ENCODE measurements at places on chromosomes 5 and 9. TPM values are rescaled to one million over a fixed set of nuclear protein-coding genes. Genes with fewer than 3 reads are reported as not detected.

Gene SLC45A2
- total RNA-seq, result 0.75 TPM

DNA sequence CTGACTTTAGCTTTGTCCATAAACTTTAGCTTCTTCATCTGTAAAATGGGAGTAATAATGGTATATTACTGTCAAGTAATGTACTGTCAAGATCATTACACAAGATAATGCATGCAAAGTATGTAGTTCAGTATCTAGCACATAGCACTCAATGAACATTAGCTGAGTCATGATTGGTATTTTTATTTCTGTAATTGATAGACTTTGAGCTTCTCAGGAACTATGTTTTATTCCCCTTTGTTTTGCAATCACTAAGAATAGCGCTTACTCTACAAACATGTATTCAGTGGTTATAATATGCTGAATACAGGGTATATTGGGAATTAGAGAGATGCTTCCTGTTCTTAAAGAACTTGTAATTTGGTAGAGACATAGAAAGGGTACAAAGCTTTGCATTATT, 142.3 kb upstream of the KLF9 start:
- no peak for DNase-seq

Gene MEIKIN
- not detected for total RNA-seq

DNA sequence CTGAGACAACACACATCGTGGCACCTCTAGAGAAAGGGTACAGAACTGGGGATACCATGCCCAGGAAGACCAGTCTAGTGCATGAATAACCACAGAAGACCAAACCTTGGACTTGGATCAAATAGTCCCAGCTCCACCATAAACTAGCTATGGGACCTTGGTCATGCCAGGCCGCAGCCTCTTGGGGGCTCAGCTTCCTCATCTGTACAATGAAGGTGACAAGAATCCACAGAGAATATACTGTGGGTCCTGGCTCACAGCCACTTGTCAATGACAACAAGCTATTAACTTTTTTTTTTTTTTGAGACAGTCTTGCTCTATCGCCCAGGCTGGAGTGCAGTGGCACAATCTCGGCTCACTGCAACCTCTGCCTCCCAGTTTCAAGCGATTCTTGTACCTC, 3.9 kb downstream of the KYAT1 start:
- no peak for DNase-seq

DNA sequence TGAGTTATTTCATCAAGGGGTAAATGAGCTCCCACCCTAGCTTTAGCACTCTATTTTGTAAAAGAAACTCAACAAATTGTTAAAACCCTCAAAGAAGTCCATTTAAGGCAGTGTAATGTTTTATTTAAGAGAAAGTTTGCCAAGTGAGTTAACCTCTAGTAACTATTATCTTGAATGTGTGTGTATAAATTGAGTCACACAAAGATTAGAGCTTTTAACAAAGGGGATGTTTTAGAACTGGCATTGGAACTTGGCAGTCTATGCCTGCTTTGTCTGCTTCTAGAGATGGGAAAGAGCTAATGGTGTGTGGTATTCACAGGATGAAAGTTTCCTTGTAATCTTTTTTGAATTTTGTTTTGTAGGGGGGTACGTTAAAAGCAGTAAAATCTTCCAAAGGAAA, 33.2 kb downstream of the KDM3B start:
- no peak for DNase-seq

- no peak for DNase-seq
Observed at GRCh38 chr5:110085826-110086225, 396.1 kb downstream of the MAN2A1 start.

Gene BTNL8
- total RNA-seq, result 33.0 TPM

Gene PGM5
- total RNA-seq, result 6.1 TPM

GRCh38 chr9:135815830-135816650, 91.3 kb downstream of the CAMSAP1 start:
- no peak for DNase-seq

GRCh38 chr9:8863886-8864544, 1064.4 kb upstream of the DMAC1 start:
- DNase-seq, result no peak

Gene SCGB3A2
- total RNA-seq, result not detected

Gene FGF10
- 1.5 TPM for total RNA-seq

Gene TSSK1B
- total RNA-seq, result not detected

Gene OBP2B
- total RNA-seq, result not detected

DNA sequence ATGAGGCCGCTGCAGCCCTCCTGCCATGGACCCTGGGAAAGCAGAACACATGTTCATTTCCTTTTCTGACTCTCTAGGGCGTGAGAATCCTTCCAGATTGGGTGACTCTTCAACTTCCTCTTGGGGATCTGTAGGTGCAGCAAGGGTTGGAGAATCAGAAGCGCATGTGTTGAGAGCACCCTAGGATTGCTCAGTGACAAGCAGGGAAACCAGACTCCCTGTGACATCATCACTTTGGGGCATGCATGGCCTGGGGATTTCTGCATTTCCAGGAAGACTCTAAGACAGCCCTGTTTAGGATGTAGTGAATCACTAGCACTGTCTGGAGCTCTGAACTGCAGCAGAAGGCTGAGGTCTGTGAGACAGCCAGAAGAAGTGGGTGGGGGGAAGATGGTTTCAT, 15.1 kb upstream of the LCP2 start:
- DNase-seq, result no peak

DNA sequence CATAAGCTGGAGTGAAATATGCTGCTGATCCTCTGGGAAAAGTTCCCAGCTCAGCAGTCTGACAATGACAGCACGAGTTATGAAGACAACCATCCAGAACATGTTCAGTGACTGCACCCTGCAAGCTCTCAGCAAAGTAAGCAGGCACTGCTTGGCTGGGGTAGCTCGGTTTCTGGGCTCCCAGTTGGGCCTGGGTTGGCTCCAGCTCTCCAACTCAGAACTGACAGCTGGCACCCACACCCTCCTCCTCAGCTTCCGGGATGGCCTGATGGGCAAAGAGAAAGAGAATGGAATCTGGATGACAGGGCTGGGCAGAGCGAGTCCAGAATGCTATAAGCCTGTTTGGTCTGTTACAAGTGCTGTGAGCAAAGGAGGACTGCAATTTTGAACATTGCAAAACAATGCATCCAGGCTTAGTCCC, 185.0 kb downstream of the CSNK1G3 start:
- peak; percentile 12 for DNase-seq

DNA sequence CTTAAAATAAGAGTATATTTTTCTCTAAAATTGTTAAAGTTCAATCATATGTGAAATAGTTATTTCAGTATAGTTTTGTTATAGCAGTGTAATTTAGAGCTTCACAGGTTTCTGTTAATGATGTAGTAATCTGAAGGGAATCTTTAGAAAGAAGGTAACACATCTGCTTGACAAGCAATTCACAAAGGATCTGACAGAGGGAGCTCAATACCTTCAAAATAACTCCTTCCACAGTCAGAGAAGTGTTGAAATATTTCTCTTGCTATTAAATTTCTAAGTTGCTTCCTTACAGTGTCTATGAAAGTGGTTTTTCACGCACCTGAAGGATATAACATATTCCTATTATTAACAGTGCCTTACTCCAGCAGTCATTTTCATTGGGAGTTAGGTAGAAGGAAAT, 44.9 kb downstream of the SLC25A51 start:
- no peak for DNase-seq

DNA sequence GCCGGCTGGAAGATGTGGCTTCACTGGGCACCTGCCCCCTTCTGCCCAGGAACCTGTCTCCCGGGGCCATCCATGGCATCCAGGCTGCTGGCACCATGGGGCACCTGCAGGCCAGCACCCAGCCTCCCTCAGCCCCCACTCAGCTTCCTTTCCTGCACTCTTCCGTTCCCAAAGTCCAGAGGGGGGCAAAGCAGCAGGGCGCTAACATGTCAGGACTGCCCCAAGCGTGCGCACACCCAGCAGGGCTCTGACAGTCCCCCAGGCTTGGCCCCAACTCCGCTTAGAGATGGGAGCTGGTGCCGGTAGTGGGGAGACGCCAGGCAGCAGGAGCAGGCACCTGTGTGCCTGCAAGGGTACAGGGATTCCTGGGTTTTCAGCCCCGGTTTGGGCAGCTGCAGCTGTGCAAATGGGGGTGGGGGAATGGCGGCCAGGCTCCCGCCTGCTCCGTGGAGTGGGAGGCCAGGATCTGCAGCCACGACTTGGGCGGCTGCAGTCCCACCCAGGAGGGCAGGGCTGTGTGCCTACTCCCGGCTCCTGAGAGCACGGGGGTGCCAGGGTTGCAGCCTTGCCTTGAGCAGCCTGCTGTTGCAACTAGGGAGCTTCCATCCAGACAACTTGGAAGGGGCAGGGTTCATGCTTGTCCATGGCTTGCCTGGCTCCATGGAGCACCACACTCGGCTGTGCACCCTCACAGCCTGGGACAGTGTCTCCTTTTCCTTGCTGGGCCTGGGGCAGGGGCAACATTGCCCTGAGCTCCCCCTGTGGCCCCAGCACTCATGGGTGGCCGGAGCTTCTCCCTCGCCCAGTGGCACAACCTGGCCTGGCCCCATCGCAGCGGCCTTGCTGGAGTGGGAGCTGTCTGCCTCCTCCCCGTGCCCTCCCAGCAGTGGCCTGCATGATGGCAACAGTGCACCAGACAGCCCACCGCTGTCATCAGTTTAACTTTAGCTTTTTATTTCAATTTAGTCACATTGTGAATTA, 561.1 kb downstream of the MTRR start:
- DNase-seq, result no peak

- no peak for DNase-seq
Observed at GRCh38 chr9:78127279-78128225, 95.9 kb upstream of the GNAQ start.

Gene ARRDC3
- total RNA-seq, result 14.5 TPM

- DNase-seq, result no peak
Observed at GRCh38 chr9:70791936-70792335, 329.5 kb downstream of the TRPM3 start.

DNA sequence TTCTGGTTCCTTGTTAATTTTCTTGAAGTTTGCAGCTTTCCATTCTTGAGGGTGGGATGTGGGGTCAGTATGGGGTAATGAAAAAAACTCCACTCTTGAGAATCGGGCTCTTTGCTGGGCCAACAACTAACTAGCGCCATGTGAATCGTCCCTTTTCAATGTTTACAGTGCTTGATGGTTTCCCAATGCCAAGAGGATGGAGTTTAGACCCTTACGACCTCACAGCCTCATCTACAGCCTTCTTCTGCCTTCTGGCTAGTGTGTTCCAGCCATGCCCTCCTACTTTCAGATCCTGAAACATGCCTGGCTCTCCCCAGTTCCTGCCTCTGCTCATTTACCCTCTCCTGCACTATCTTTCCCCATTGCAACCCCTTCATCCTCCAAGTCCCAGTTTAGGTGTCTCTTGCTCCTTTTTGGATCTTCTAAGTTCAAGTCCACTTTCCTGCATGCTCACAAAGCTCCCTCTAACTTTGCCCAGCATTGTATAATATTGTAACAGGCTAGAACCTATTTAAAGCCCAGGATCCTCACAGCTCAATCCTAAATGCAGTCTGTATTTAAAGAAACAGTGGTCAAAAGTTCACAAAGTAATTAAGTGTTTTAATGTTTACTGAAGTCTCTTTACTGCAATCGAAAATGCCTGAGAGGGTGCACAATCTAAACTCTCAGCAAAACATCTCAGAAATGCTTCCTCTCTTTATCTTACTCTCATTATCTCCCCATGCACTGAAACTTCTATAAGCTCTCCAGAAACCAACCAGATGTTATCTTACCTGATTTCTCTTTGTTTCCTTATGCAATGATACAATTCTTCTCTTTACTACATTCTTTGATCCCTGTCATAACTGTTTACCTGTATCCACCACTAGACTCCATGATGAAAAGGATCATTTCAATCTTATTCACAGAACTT, 20.6 kb upstream of the CAST start:
- no peak for DNase-seq

Gene PRRT1B
- 4.1 TPM for total RNA-seq

GRCh38 chr5:155616779-155617392, 603.3 kb downstream of the KIF4B start:
- DNase-seq, result peak; percentile 41

Gene IL13
- total RNA-seq, result not detected

GRCh38 chr5:28344836-28345433, 1306.5 kb upstream of the CDH9 start:
- no peak for DNase-seq

- no peak for DNase-seq
Observed at GRCh38 chr5:15515229-15515628, 15.2 kb downstream of the FBXL7 start.

GRCh38 chr5:444226-444625, 1.2 kb downstream of the EXOC3 start:
- no peak for DNase-seq

Gene PAPPA
- total RNA-seq, result 0.82 TPM

GRCh38 chr5:16453609-16454008, 12.0 kb downstream of the ZNF622 start:
- no peak for DNase-seq

DNA sequence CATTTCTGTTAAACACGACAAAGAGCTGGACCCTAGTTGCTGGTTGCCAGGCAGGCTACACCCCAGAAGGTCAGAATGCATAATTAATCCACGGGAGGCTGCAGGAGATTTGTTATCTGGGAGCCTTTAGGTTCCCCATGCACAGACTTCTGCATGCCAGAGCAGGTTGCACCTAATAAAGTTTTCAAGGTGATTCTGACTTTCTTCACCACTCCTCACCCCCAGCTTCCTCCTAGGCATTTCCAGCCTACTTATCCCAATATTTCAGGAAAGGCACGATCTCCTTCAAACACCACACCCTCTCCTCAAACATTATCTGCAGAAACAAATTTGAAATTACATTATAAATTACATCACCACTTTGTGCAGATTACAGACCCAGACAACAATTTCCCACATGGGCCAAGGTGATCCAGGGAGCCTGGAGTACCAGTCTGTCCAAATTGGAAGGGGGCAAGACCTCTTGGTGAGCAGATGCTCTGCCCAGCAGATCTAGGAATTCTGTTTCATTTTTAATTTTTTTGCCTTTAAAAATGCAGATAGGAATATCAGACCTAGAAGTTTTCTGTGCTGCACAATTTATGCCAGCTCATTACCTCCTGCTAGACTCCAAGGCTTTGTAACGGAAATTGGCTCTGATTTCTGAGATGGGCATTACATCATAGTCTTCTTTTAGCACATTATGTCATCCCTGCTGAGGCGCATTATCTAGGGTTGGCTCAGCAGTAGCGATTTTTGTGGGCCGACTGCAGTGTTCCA, 363.4 kb upstream of the SLC30A5 start:
- no peak for DNase-seq

DNA sequence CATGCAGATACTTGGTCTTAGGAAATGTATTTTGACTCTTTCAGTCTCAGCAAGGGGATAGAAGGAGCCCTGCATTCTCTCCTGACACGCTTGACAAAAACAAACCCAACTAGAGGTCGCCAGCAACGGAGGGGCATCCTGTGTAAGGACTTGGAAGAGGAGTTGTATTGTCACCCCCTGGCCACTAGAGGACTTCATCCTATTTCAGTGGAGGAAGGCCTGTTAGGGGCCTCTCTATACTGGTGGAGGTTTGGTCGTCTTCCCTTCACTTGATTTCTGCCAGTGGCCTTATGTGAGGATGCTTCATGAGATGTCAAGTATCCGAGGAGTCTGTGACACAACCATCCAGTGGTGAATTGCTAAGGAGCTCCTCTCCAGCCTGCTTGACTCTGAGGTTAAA, 122.8 kb upstream of the STC2 start:
- DNase-seq, result no peak

DNA sequence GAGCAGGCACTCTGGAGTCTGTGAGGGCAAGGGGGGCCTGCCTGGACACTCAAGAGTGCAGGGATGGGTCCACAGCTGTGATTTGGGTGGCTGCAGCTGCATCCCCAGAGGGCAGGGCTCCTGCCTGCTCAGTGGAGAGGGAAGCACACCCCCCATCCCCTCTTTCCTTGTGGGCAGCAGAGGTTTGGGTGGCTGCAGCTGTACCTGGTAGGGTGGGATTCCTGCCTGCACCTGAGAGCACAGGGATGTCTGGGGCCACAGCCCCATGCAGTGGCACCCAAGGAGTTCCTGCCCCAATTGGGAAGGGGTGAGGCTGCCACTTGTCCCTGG, 605.4 kb upstream of the FAM174A start:
- no peak for DNase-seq

All from left colon (tissue), 2 donors.